ENCODE measurements at places on chromosomes 12 and 14.

DNA sequence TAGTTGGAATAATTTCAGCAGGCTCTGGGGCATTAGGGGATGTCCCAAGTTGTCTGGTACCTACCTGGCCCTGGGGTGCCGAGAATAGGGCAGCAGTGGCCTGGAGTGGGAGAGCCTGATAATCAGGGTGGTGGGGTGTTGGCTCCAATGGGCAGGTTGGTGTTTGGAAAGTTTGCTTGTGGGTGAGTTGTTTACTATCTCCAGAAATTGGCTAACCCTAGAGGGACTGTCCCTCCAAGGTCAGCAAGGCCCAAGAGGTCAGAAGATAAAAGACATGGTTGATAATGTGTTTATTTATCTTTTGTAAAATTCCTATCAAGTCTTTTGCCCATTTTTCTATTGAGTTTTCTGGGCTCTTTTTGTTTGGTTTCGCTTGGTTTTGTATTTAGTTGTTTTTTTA, 105.1 kb downstream of the KICS2 start:
- no peak for DNase-seq

- no peak for DNase-seq
Measured at GRCh38 chr14:51889851-51890250, 29.4 kb downstream of the GNG2 start.

GRCh38 chr12:121441555-121441954, 41.6 kb downstream of the RNF34 start:
- no peak for DNase-seq

DNA sequence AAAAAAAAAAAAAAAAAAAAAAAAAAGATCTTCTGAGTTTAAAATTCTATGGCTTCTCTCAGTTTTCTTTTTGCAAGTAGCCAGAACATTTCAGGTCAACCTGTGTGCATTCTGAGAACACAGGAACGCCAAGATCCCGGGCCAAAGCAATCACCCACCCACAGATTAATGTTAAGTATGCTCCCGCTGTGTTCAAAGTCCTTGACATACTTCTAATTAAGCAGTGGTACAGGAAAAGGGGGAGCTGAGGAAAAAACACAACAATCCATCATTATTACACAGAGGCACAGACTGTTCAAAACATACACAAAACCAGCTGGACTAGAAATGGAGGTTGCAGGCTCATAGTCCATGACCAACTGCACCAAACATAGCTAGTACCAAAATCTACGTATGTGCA, 2.8 kb downstream of the FBXO21 start:
- DNase-seq: no peak

DNA sequence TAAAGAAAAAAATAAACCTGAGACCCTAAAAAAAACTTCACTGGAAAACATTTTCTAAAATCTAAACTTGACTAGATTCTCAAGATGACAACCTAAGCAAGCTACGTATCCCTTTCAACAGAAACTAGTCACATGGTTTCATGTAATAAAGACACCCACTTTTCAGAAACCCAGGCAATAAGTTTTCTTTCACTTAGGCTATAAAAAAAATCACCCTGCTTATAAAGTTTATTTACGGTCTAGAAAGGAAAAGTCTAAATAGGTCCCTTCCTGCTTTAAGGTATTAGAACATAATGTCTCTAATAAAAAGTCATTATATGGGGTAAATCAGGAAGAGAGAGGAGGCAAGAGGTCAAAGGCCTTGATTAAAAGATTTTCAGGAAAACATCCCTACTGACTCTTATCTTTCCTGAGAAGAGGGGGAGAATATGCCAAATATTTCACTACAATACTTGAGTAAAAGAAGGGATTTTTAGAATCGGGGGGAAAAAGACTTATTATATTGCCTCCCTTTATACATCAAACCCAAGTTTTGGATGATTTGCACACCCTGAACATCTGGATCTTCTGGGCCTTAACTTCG, 9.5 kb downstream of the CLIP1 start:
- DNase-seq: no peak

GRCh38 chr12:24246376-24246775, 296.9 kb upstream of the SOX5 start:
- DNase-seq: no peak

GRCh38 chr12:100249941-100250340, 16.9 kb downstream of the DEPDC4 start:
- no peak for DNase-seq

- no peak for DNase-seq
Measured at GRCh38 chr14:86513056-86513455, 983.1 kb downstream of the FLRT2 start.

DNA sequence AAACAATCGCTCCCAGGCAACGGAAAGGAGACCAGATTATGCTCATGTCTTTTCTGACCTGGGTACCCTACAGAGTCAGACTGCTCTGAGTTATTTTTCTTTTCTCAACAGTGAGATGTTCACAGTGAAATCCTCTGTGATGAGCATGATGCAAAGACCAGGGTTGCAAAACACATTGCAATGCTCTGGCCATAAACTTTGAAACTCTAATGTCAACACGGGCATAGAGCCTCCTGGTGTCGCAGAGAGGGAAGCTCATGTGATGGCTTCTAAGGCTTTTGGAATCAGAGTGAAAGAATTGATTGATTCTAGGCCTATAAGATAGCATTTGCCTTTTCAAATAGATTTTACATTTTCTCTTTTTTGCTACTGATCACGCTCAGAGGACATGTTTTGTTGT, 193.4 kb downstream of the RASSF9 start:
- no peak for DNase-seq

DNA sequence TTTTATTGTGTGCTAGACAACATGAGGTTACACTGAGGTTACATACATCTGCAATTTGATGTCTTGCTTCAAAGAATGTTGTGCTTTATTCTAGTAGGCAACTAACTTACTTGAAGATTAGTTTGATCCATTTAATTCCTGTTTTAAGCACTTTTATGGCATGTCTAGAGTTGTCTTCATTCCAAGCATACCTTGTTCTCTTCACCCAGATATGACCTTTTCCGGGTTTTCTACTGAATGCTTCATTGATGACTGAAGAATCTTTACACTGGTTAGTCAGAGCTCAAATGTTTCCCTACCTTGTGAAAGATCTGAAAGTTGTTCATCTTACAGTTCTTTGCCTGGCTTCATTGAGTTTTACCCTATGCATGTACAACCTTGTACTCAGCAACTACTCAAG, 274.0 kb upstream of the KITLG start:
- DNase-seq: no peak

GRCh38 chr14:87018294-87018693, 974.7 kb downstream of the GALC start:
- no peak for DNase-seq

GRCh38 chr12:89162589-89163261, 189.6 kb downstream of the DUSP6 start:
- DNase-seq: peak; percentile 61

DNA sequence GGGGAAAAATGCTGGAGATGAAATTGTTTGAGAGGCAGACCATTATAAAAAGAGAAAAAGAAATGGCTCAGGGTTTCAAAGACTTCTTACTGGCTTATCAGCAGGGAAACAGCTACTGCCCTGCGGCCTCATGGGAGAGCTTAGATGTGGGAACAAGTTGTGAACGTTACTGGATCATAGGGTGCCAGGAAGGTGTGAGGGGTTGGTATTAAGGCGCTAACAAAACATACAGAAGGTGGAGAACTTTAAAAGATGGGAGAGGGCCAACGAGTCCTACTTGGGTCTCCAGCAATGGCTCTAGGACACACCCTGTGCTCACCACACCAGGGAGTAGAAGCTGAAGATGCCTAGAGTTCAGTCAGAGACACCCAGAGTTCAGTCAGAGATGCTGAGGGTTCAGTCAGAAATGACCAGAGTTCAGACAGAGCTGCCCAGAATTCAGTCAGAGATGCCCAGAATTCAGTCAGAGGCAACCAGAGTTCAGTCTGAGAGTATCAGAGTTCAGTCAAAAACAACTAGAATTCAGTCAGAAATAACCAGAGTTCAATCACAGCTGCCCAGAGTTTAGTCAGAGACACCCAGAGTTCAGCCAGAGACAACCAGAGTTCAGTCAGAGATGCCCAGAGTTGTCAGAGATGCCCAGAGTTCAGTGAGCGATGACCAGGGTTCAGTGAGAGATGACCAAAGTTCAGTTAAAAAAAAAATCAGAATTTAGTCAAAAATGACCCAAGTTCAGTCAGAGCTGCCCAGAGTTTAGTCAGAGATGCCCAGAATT, 1103.6 kb downstream of the BCL11B start:
- DNase-seq: no peak

DNA sequence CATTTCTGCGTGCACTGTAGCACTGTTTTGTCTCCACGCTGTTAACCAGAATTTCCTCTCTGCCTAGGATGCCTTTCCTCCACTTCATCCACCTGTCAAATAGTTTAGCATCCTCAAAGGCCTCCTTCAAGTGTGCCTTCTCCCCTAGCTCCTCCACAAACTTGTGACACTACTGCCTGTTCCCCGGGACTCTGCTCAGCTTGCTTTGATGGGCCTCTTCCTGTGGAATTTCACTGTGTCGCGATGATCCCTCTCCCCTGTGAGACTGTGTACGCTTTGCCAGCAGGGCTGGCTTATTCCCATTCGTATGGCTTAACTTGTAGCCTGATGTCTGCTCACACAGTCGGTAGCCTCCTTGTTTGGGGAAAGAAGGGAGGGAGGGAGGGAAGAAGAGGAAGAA, 426.8 kb downstream of the VRK1 start:
- DNase-seq: no peak

DNA sequence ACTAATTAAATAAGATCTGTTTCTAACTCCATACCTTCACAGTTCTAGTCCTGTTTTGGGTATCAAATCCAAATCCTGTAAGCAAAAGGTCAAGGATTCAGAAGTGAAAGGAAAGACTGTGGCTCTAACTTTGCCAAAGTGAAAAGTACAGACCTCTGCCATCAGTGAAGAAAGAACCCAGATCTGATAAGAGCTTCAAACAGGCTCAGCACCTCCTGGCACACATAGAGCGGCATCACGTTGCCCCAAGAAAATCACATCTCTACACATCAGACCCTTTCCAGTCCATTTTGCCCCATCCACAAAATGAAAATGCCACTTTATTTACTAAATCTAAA, 23.2 kb downstream of the CLIP1 start:
- no peak for DNase-seq

- no peak for DNase-seq
Measured at GRCh38 chr14:81170829-81171195, 49.9 kb downstream of the GTF2A1 start.

GRCh38 chr14:48709277-48709785, 876.8 kb downstream of the RPS29 start:
- DNase-seq: no peak

GRCh38 chr14:100336618-100337530, 13.7 kb downstream of the SLC25A47 start:
- DNase-seq: no peak

DNA sequence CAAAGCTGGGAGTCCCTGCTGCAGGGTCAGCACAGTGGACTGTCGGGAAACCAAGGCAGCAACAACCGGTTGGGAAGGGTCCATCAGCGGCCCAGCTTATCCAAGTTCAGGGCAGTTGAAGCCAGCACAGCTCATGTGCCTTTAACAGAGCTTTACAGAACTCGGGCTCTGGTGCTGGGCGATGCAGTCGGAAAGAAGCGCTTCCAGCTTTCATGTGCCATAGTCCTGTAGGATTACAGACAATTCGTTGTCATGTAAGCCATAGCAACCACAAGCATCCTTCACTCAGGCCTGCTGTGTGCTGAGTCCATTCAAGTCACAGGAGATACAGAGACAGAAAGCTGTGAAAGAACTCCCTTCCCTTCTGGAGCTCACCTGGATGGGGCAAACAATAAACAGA, 3.5 kb upstream of the FAM181A start:
- no peak for DNase-seq

DNA sequence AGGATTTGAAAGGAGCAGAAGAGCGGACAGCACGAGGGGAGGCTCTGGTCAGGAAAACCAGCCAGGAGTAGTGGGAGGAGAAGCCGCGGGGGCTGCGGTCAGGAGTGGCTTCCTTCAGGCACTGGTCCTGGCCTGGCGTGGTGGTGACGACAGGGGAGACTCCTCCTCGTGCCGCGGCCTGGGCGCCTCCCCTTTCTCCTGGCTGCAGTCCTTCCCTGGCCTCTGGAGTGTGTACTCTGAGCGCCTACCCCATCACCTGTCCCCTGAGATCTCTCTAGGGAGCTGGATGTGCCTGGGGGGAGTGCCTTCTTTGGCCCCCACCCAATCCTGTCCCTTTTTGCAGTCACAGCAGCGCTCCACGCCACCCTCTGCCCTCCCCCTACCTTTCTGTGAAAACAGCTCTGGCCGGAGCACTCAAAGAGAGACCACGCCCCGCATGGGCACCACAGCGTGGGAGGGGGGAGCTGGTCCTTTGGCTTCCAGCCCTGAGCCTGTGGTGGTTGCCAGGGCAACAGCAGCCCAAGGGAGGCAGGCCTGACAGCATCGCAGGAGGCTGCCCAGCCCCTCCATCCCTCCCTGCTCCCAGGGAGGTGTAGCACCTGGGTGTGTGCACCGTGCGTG, 125.9 kb downstream of the CALM1 start:
- peak; percentile 74 for DNase-seq

DNA sequence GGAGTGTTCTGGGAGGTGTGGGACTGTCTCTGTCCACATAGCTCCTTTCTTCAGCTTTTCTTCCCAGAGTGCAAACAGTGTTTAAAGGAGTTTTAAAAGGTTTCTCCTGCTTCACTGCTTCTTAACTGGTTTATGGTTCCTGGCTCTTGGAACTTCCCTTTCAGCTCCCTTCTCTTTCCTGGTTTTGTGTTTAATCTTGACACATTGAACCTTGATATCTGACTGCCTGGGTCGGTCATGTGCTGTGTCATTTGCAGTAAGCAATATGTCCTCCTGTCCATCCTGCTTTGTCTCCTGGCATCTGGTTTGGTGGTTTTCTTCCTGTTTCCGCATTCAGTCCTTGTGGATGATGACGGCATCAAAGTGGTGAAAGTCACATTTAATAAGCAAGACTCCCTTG, 2.2 kb downstream of the TMEM106C start:
- no peak for DNase-seq

- DNase-seq: peak; percentile 27
Measured at GRCh38 chr14:34713681-34714319, 593 bp downstream of the CFL2 start.

GRCh38 chr14:91396013-91396660, 21.5 kb downstream of the CCDC88C start:
- DNase-seq: no peak

- DNase-seq: no peak
Measured at GRCh38 chr14:103191844-103192243, 68.6 kb downstream of the TNFAIP2 start.

DNA sequence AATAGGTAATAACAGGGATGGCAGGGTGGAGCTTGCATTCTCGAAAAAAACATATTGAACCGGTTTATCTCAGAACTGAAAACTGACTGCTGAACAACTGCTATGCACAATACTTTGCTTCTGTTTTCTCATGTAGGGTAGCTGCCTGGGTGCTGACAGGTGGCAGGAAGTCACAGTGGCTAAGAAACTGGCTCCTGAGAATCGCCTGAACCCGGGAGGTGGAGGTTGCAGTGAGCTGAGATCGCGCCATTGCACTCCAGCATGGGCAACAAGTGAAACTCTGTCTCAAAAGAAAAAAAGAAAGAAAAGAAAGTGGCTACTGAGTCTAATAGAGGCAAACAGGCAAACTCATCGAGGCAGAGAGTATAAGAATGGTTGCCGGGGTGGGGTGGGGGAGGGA, 113.1 kb downstream of the CCDC60 start:
- no peak for DNase-seq

GRCh38 chr14:58104808-58105207, 47.2 kb downstream of the ARMH4 start:
- no peak for DNase-seq

Data from right cardiac atrium (tissue), 5 donors.